ENCODE measurements at places on chromosomes 3 and 15.

DNA sequence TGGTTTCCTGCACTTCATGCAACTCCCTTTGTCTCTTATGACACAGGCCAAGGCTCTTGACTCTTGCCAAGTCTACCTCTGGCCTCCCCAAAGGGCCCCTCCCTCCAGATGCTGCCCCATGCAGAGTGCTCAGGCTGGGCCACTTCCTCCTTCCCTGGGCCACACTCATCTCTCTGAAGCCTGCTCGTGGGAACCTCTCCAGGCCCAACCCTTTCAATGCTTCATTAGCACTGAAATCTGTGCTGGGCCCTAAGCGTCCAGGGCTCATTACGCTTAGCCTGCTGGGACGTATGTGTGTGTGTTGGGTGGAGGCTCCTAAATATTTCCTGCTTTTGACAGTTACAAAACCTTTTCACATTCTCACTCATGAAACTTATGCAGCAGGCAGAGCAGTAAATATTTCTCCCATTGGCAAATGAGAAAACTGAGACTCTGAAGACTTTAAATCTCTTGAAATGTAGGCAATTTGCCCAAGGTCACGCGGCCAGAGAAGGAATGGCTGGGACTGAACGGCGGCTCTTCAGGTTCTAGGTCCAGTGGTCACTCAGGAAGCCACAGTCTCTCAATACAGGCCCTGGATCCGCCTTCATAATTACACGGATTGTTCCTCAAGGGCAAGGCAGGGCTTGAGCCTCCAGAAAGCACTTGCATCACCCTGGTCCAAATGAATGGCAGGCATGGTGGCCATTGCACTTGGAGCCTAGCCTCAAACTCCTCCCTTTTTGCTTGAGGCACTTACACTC, 241.7 kb upstream of the HES1 start:
- DNase-seq: no peak

GRCh38 chr15:66649235-66649984, 52.6 kb upstream of the SMAD6 start:
- DNase-seq: no peak

DNA sequence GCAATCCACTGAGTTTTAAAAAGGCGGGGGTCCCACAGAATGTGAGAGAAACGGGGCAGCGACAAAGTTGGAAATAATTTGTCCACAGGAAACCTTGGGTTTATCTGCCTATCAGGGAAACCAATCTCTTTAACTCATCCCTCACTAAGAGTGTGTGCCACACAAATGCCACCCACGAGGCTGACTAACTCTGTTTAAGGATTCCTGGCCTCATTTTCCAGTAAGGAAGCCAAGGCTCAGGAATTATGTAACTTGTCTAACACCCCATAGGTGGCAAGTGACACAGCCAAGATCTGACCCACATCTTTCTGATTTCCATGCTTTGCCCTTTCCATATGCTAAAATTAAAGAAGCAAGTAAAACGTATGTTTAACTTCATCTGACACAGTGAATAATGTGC, 263.2 kb downstream of the CNTN3 start:
- no peak for DNase-seq

DNA sequence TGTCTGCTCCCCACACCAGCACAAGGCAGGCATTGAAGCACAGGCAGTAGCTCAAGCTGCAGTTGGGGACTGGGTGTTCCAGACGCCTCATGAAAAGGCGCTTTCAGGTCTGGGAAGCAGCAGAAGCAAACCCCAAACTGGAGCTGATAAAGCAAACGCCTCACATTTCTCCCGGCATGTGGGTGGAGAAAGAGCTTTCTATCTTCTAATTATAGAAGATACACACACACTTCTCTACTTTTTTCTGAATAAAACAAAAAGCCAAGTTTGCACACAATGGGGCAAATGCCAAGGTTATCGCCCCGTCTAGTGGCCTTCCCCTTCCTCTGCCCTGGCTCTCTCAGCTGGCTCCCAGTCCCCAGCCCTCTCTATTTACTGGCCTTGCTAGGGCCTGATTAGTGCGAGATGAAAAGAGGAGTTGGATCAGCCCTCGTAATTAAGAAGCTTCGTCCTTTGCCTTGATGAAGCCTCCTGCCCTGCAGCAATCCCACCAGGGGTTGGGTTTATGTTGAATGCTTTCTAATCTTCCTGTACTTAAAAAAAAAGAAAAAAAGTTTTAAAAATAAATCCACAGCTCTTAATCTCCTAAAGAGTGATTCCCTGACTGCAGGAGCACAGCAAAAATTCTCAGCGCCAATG, 120.2 kb downstream of the MEGF11 start:
- no peak for DNase-seq

DNA sequence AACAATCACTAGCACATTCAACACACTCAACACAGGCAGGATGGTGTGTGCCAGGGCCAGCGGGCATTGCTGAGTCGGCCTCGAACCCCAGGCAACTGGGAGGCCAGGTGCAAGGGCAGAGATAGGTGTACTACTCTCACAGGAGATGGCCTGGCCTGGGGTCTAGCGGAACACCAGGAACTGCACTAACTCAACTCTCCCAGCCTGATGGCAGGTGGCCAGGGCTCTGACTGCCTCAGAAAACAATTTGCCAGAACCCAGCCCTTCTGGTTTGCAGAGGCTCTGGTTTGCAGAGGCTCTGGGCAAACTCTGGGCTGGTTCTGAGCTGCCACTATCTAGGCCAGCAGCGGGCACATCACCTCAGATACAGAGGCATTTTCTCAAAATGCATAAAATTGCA, 229.2 kb upstream of the CHRNA7 start:
- DNase-seq: no peak

Data from CD4-positive, alpha-beta T cell treated with Interleukin-4 for 4 hours (primary cell).